ENCODE measurements at places on chromosomes 13 and 19. TPM values are rescaled to one million over a fixed set of nuclear protein-coding genes. Genes with fewer than 3 reads are reported as not detected.

- H3K36me3 ChIP-seq: no peaks in the 10 kb centered on the region
- H3K27me3 ChIP-seq: peaks cover 24% of the 10 kb centered on the region
- H3K4me1 ChIP-seq: no peaks in the 10 kb centered on the region
- no peak for DNase-seq
- no peak overlapping the region for H3K4me3 ChIP-seq
These were observed 25.0 kb upstream of the URAD start for GRCh38 chr13:28013482-28013881.

LCP1 gene
- total RNA-seq: not detected

DNA sequence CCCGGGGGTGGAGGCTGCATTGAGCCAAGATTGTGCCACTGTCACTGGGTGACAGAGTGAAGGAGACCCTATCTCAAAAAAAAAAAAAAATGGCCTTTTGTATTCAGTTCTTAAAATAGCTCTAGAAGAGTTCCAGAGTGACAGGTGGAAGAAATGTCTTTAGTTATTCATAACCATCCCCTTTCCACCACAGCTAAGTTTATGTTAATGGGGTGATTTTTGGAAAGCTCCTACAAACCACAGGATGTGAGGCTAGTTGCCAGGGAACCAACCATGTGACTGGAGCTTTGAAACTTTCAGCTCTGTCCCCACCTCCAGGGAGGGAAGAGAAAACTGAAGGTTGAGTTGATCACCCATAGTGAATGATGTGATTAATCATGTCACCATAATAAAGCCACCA is 6.9 kb downstream of the ZNF490 start:
- H3K36me3 ChIP-seq: peaks cover 14% of the 10 kb centered on the region
- no peaks in the 10 kb centered on the region for H3K27me3 ChIP-seq
- no peak for DNase-seq
- H3K4me3 ChIP-seq: no peak overlapping the region
- no peaks in the 10 kb centered on the region for H3K4me1 ChIP-seq

DNA sequence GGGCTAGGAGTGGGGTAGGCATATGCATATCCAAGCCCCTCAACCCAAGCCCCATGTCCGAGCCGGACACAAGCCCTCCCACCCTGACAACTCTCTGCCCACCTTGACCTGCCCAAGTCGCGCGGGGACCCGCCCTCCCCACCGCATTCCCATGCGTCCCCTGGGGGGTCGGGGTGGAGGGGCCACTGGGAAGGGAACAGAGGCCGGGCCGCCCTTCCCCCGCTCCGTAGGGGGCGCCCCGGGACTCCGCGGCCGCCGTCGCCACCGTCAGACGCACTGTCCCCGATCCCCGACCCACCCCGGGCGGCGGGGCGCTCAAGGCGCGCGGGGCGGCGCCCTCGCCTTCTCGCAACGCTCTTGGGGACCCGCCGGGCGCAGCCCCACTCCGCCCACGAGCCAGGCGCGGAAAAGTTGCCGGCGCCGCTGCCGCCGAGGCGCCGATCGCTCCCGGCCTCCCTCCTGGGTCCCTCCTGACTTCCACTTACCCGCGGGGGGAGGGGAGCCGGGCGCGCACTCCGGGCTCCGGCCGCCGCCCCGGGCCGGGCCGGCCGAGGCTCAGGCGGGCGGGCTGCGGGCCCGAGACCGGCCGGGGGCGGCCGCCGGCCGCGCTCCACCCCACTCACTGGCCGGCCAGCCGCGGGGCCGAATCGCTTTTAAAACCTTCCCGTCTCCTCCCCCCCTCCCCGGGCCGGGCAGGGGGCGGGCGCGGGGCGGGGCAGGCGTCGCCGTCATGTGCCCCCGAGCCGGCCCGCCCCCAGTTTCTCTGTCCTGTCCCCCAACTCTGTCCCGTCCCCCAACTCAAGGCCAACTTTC is 34.4 kb upstream of the NANOS3 start:
- peaks cover 18% of the 10 kb centered on the region for H3K36me3 ChIP-seq
- peak overlapping the region; percentile 98 for H3K27ac ChIP-seq
- peak overlapping the region; percentile 92 for H3K4me3 ChIP-seq
- H3K4me1 ChIP-seq: peaks cover 57% of the 10 kb centered on the region
- peak; percentile 93 for DNase-seq

GRCh38 chr19:2103045-2103707 is 6.5 kb downstream of the IZUMO4 start:
- no peak overlapping the region for H3K4me3 ChIP-seq
- no peak for DNase-seq
- no peak overlapping the region for H3K27ac ChIP-seq

DNA sequence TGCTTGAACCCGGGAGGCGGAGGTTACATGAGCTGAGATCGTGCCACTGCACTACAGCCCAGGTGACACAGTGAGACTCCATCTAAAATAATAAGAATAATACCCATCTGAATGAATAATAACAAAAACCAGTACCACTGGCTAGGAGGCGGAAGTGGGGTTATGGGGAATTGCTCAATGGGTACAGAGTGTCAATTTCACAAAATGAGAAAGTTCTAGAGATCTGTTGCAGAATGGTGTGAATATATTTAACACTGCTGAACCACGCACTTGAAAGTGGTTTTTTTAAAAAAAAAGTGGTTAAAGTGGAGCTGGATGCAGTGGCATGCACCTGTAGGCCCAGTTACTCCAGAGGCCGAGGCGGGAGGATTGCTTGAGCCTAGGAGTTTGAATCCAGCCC is 18.5 kb downstream of the KLF2 start:
- no peaks in the 10 kb centered on the region for H3K27me3 ChIP-seq
- peaks cover 25% of the 10 kb centered on the region for H3K4me1 ChIP-seq
- no peak overlapping the region for H3K27ac ChIP-seq

CYP2F1 gene
- total RNA-seq: not detected

DNA sequence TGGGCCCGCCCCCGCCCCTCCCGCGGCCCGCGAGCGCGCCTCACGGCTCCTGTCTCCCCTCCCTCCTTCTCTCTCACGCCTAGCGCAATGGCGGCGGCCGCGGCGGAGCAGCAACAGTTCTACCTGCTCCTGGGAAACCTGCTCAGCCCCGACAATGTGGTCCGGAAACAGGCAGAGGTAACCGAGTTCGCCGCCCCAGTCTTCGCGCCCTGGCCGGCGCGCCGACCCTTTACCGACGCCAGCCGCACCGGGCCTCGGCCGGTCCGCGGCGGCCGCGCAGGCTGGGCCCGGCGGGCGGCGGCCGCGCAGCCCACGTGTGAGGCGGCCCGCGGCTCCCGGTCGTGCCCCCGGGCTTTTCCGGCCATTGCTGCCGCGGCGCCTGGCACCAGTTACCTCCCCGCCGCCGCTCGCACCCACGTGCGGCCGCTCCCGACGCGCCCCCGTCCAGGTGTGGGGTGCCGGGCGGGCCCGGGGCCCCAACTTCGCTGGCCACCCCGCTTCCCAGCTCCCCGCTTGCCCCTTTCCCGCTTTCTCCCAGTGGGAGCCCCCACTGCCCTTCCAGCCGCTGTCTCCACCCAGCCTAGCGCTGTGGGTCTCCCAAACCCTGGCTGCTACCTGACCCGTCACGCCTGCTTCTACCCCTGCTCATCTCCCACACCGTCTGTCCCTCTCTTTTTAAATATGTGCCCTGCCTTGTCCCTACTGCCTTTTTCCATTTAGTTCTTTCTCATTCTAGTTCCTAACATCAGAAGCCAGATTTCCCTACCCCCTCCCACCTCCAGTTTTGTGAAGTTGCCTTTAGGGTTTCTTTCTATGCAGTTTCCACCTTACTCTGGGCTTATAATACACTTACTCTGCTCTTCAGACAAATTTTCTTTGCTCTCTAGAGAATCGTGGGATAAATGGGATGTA is 23.4 kb downstream of the IPO5 start:
- H3K27ac ChIP-seq: peak overlapping the region; percentile 94
- H3K27me3 ChIP-seq: no peaks in the 10 kb centered on the region

HSD17B14 gene
- 29.1 TPM for total RNA-seq

DNA sequence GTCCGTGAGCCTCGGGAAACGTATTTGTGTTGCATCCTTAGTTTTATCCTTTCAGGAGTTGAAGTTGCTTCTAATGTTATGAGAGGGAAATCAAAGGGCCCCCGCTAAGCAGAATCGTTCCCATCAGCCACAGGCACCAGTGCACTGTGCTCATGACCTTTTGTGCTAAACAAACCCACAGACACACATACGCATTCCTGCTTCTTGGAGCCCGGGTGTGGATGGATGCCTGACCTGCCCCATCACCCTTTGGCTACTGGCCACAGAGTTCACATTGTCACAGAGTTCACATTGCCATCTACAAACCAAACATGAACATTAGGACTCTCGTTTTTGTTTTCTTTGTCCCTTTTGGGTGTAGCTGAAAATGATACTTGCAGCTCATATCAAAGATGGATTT is 47.2 kb downstream of the CHST8 start:
- DNase-seq: peak; percentile 57
- no peaks in the 10 kb centered on the region for H3K27me3 ChIP-seq
- H3K27ac ChIP-seq: no peak overlapping the region
- no peaks in the 10 kb centered on the region for H3K36me3 ChIP-seq
